ENCODE measurements at places on chromosomes 16 and 17.

GRCh38 chr17:69478916-69479315 lies 64.4 kb downstream of the MAP2K6 start:
- no peak for DNase-seq

GRCh38 chr16:27767081-27767480 lies 217.1 kb downstream of the KATNIP start:
- no peak for DNase-seq

DNA sequence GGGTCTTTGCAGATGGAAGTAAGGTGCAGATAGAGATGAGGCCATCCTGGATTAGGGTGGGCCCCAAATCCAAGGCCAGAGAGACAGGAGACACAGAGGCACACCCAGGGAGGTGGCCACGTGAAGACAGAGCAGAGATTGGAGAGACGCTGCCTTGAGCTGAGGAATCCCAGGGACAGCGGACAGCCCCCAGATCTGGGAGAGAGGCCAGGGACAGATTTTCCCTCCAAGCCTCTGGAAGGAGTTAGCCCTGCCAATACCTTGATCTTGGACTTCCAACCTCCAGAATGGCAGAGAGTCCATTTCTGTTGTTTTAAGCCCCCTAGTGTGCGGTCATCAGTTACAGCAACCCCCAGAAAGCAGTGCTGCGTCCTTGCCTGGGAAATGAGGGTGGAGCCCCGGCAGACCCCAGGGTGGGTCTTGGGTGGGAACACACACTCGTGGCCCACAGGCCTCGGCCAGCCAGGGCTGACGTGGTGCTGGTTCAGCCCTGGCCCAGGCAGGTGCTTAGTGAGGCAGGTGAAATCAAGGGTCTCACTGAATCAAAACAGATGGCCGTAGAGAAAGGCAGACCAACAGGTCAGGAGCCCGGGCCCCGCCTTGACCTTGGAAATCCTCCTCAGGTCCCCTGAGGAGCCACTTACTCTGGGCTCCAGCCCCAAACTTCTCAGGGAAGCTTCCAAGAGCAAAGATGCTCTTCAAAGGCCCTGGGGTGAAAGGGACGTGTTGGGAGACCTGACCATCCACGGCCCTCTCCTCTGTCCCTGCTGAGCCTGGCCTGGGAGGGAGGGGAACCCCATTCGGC lies 169.3 kb downstream of the RBFOX3 start:
- DNase-seq: no peak

GRCh38 chr17:28396635-28397239 lies 9.3 kb downstream of the SLC46A1 start:
- DNase-seq: no peak

GRCh38 chr16:14300705-14301168 lies 229.6 kb downstream of the MRTFB start:
- no peak for DNase-seq

- DNase-seq: no peak
Observed at GRCh38 chr17:32917842-32918241, 10.1 kb upstream of the TMEM98 start.

- DNase-seq: no peak
Observed at GRCh38 chr16:25707982-25708583, 16.3 kb downstream of the HS3ST4 start.

DNA sequence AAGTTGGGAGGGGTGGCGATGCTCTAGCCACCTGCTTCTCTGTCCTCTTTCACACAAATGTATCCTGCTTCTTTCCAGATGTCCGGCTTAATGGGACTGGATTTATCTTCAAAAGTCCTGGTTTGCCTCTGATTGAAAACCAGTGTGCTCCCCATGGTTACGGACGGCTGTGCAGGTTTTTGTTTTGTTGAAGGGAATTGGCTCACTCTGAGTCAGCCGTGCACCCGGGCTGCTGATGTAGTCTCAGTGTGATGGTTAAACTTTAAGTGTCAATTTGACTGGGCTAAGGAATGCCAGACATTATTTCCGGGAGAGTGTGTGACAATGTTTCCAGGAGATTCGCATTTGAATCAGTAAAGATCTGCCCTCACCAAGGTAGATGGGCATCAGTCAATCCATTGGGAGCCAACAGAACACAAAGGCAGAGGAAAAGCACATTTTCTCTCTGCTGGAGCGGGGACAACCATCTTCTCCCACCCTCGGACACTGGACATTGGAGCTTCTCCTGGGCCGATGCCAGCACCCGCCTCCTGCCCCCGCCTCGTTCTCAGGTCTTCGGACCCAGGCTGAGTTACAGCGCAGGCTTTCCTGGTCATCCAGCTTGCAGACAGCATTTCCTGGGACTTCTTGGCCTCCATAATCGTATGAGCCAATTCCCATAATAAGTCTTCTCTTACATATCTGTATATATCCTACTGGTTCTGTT lies 126.9 kb upstream of the TNRC6C start:
- no peak for DNase-seq

DNA sequence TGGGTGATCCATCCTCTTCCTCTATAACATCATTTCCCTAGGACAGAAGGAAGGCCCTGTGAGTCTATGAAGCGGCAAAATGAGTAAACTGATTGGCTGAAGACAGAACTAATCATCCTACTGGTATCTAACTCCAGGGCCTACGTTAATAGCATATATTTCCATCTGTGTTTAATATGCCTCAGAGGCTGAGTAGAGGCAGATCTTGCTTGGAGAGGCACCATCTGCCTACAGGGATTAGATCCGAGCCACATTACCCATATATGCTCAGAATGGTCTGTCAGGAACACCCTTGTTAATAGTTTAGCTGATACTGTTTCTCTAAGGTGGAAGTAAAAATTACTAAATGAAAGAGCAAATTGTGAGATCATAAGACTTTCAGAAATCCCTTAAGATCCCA lies 13.2 kb upstream of the FOXJ1 start:
- DNase-seq: no peak

DNA sequence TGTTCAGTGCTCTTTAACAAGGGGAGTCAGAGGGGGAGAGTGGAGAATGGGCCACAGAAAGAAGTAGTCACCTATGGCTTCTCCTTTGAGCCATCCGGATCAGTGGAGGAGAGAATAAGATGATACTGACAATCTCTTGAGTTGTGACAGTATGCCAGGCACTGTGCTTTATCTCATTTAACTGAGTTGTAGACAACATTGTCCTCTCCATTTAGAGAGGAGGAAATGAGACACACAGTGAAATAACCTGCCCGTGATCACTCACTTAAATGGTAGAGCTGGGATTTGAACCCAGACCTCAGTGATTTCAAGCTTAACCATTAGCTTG lies 17.8 kb upstream of the EEF2K start:
- DNase-seq: no peak

GRCh38 chr16:66991545-66992077 lies 3.2 kb downstream of the CES4A start:
- DNase-seq: no peak

DNA sequence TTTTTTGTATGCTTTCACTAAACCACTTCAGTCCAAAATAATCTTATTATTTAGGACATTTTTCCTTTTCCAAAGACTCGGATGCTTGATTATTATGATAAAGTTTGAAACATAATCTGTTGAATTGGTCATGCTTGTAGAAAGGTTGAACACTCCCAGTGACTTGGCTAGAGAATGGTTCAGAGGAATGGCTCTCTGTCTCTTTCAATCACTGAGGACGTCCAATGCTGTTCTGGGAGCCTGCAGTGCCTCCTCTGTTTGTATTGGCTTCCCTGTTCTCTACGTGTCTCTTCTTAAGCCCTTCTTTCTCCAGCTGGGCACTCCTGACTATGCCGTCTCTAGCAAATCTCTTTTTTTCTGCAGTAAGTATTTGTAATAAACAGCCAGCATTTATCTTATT lies 369.0 kb upstream of the DYNLRB2 start:
- no peak for DNase-seq

DNA sequence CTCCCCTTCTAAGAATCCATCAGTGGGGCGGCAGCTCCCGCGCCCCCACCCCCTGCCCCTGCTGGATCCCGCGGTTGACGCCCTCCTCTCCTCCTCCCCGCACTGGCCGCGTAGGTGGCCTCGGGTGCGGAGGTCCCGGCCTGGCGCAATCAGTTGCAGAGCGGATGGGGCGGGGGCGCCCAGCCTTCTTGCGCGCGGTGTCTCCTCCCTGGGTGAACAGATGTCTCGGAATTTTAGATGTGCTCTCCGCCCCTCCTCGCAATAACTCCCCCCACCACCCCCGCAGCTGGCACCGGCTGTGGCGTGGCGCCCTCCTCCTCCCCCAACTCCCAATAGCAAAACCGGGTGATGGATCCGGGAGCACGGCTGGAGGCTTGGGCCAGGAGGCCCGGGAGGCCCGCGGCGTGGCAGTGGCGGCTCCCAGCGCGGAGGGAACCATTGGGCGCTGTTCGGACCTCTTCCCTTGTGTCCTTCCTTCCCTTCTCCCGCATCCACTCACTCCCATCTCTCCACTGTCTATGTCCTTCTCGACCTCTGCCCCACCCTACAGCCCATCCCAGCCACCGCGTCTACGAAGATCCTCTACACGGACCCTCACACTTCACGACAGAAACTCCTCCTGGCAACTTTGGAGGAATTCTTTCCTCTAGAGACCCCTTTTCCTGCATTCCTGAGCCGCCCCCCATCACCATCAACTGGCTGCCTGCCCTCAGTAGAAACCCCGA lies 11.0 kb downstream of the NEUROD2 start:
- DNase-seq: no peak

GRCh38 chr16:87744750-87745514 lies 20.9 kb downstream of the KLHDC4 start:
- DNase-seq: no peak

- no peak for DNase-seq
Observed at GRCh38 chr17:45103269-45103795, 29.0 kb downstream of the PLCD3 start.
